ENCODE measurements at places on chromosomes 2 and 18.
A peak's percentile ranks its signal among the peaks of the same experiment; 100 is the strongest.

DNA sequence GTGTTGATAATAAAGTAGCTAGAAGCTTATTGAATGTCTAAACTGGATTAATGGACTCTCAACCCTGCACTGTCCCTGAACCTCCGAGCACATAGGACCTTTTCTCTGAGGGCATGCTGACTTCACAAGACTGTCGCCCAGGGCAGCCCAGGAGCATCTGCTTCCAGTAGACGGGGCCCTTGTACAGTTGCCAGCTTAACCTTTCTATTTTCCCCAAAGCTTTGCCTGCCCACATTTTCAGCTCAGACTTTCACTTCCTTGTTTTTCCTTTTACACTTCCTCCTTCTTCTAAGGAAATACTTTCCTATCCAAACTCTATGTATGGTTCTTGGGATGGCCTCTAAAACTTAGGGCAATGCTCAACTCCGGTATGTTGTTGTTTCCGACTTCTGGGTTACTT lies 1.3 kb downstream of the VWA3B start:
- DNase-seq = no peak

- no peak for DNase-seq
Observed at GRCh38 chr2:98357849-98358248, 11.6 kb downstream of the CNGA3 start.

GRCh38 chr2:199455545-199456382 lies 2.0 kb downstream of the SATB2 start:
- no peak for DNase-seq

- DNase-seq = no peak
Observed at GRCh38 chr2:109686921-109687320, 72.8 kb downstream of the SOWAHC start.

GRCh38 chr18:74360852-74361655 lies 45.4 kb downstream of the C18orf63 start:
- DNase-seq = no peak

DNA sequence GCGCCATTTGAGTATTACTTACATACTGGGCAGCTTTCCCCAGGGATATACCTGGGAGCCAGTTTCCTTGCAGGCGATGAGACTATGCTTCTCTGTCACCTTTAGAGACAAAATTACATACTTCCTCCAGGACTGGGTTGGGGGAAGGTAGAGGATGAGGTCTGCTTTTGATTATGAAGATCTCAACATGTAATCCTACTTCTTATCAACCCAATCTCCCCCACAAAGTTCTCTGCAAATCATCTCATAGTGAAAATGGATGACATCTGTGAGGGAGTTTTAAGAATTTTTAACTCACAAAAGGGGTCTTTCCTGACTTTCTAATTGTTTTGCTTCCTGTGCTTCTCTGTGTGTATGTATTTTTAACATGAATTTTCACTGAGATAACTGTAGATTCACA lies 81.9 kb downstream of the TMEM131 start:
- no peak for DNase-seq

DNA sequence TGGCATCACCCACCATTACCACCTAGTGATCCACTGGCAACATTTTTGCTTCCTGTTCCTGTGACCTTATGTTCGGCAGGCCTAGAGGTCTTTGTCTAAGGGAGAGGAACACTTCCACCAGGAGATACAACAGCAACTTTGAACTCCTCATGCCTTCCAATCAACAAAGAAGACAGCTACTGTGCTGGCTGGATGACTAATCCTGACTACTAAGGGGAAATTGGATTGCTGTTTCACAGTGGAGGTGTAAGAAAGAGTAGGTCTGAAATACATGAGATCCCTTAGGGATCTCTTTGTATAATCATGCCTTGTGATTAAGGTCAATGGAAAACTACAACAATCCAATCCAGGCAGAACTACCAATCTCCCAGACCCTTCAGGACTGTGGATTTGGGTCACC lies 45.2 kb downstream of the EIF2AK3 start:
- no peak for DNase-seq

GRCh38 chr2:12618576-12618975 lies 98.2 kb upstream of the TRIB2 start:
- DNase-seq = no peak

GRCh38 chr2:131122496-131122895 lies 17.4 kb downstream of the PLEKHB2 start:
- no peak for DNase-seq

- no peak for DNase-seq
Observed at GRCh38 chr18:46387441-46388131, 269.4 kb downstream of the LOXHD1 start.

DNA sequence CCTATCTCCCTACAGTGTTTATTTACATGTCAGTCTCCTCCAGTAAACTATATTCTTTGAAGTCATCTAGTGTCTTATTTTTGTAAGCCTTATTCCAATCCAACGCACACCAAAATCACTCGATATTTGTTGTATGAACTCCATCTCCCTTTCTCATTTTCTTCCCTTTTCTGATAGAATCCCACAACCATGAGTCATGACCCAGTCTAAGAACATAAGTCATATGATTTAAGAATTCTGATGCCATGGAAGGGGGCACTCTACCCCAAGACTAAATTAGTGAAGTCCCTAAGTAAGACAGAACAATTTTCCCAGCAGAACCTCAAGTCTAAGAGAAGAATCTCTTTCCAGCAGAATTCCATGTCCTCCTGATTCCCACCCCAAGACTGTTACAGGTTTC lies 5.4 kb downstream of the CHMP3 start:
- no peak for DNase-seq

- no peak for DNase-seq
Observed at GRCh38 chr18:9259173-9259572, 75.4 kb upstream of the TWSG1 start.

DNA sequence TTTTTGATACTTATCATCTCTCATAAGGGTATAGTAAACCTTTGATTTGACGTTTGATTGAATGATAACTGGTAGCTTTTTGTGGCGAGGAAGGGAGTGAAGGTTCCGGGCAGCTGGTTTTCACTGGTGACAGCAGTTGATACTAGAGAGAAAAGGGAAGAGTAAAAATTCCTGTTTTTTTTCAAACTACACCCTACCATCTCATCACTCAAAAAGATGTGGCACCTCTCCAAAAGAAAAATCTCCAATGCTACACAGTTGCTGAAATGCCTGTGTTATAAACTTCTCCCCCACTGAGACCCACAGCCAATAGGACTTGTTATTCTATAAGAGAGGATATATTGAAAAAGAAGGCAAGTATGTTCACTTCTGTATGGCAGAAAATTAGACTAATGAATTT lies 154.0 kb downstream of the MAIP1 start:
- DNase-seq = no peak

DNA sequence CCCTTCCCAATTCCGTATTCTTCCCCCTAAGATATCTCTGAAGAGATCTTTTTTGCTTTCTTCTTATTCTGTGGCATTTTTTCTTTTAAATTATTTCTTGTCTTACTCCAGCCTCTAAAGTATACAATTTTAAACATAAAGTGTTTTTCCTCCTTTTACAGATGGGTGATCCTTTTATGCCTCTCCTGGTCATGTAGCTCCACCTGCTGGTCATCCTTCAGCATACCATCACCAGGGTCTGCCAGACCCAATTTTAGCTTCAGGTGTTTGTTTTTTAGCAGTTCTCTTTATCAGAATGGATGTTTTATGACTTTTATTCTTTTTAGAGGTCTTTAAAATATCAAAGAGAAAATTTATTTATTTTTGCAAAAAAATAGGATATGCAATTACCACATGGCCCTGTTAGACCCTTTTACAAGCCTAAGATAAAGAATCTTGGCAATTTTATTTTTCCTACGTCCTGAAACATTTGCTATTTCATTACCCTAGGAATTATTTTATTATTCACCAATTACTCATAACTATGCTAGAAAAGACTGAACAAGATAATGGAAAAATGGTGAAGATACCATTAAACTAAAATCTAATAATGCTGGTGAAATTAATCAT lies 55.5 kb downstream of the PIGN start:
- DNase-seq = peak; percentile 62

DNA sequence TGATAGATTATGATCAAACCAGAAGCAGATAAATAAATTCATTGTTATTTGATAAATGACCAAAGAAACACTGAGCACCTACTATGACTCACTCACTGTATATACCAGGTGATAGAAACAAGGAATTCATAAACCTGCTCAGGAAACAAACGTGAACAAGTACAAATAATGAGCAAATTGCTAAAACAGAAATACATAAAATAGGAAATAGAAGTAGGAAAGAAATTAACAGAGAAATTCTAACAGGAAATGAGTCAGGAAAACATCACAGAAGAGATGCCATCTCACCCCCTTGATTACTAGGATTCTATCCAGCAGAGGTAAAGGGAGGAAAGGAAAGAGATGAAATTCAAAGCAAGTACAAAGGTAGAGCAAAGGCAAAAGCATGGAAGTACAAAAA lies 31.3 kb downstream of the EXOC6B start:
- DNase-seq = no peak

DNA sequence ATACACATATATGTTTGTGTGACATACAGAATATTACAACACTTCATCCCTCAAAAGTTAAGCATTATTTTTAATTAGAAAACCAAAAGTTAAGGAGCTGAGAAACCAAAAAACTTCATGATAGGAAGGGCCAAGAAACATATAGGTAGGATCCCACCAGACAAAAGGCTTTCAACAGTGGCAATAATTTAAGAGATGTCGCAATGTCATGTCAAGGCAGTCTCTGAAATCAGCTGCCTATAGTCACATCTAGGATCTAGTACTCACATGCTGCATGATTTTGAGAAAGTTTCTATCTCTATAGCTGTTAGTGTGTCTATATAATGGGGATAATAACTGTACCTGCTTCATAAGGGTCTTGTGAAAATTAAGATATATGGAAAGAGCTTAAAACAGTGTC lies 72.7 kb downstream of the SPIRE1 start:
- no peak for DNase-seq

- DNase-seq = no peak
Observed at GRCh38 chr2:28544036-28544346, 48.1 kb downstream of the PLB1 start.

GRCh38 chr2:57333221-57333620 lies 713.4 kb upstream of the VRK2 start:
- no peak for DNase-seq

DNA sequence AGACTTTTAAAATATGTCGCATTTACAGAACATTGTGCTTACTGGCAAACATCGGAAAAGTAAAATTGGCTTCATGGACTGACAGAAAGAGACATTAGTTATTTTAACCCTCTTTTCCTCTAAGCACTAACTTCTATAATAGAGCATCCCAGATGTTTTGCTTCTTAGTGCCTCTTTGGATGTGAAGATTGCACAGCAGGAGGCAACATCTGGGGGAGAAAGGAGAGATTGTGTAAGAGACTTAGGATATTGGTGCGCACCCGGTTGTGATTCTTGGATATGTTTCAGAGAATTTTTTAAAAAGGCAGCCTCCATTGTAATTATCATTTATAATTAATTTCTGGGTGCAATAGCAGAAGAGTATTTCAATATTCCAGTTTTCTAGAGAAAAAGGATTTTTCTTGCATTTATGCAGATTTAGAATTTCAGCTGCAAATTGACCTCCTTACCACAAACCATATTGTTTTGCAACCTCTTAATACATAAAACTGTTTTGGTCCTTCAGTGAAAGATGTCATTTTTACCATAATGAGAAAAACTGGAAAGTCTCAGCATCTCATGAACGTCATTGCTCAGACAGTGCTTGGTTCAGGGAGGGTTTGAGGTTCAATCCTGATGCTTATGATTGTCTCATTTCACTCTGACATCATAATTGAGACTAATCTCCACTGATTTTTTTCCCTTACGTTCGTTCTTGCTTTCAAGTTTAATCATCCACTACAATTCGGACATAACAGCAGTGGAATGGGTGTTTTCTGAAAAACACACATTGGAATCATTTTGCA lies 404.3 kb downstream of the ZNF521 start:
- DNase-seq = peak; percentile 22

DNA sequence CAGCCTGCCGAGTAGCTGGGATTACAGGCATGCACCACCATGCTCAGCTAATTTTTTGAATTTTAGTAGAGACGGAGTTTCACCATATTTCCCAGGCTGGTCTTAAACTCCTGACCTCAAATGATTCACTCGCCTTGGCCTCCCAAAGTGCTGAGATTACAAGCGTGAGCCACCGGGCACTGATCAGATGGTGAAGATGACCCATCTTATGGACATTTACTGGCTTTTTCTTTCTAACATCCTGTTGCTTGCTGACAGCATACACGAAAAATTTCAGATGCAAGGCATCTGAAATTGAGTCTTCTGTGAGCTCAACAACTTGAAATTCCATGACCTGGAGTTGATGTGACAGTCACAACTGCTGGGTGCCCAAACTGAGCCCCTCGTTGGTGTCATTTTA lies 859.5 kb upstream of the CNTNAP5 start:
- DNase-seq = no peak

DNA sequence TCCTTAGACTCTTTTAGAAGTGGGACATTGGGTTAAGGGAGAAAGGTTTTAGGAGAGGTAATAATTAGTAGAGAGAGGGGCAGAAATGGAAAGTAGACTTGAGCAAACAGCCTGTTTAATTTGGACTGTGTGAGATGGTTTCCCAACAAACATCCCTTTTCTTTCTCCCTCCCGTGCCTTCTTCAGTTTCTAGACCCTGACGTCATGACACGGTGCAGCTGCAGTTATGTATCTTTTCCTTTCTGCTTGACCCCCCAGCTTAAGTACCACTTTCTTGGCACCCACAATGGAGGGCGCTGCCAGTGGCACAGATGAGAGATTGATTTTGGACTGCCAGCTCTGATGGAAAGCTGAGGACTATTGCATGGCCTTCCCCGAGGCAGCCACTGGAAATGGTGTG lies 86.9 kb upstream of the FAM136A start:
- DNase-seq = no peak

DNA sequence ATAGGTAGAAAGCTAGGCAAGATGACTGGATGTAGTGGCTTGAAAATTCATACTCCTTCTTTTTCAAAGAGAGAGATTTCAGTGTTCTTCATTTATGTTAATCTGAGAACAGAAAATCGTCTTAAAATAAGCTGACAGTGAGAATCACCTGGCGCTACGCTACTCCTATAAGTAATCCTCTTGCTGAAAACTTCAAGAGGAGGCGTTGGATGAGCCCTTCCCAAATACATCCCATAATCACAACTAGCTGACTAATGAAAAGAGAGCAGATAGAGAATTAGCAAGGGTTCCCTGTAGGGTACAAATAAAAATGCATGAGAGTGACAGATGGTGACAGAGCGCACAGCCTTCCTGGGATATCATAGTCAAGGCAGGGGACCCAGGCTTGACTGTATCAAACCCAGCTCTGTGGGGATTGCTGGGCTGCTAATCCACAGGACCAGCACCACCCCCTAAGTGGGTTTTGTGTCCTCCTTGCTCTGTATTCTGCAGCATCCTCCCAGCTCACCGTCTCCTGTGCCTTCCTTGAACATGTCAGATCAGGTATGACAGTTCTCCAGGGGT lies 280.2 kb downstream of the SP3 start:
- no peak for DNase-seq

All from fibroblast of the conjunctiva (primary cell).